ENCODE measurements at places on chromosomes 11 and 22.

GRCh38 chr11:59214141-59214893 is 1.6 kb upstream of the MPEG1 start:
- no peak for DNase-seq

- no peak for DNase-seq
These were observed 38.9 kb downstream of the CTTN start for GRCh38 chr11:70437111-70437784.

GRCh38 chr11:129102756-129103155 is 89.4 kb downstream of the ARHGAP32 start:
- no peak for DNase-seq

DNA sequence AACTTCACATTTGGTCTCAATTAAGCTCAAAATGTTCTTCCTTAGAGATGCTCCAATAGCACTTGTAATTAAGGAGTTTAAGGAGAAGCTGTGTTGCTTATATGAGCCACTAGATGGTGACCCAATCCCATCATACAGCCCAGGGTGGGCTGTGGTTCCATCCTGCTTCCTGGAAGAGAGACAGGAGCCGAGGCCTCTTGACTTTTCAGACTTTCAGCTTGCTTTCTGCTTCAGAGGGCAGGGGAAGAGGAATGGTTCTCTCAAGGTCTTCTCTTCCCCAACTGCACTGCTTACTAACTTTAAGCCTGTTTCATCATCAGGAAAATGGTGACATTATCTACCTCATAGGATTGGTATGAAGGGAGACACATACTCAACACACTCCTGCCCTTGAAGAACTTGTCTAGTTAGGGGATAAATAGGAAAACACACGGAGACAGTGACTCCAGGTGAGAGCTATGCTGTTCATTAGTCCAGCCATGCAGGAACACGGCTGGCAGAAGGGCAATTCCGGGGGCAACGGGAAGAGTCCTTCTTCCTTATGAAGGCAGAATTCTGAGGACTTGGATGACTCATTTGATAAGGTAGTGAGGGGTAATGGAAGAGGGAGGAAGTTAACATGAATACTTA is 20.1 kb downstream of the TMEM218 start:
- peak; percentile 36 for DNase-seq

DNA sequence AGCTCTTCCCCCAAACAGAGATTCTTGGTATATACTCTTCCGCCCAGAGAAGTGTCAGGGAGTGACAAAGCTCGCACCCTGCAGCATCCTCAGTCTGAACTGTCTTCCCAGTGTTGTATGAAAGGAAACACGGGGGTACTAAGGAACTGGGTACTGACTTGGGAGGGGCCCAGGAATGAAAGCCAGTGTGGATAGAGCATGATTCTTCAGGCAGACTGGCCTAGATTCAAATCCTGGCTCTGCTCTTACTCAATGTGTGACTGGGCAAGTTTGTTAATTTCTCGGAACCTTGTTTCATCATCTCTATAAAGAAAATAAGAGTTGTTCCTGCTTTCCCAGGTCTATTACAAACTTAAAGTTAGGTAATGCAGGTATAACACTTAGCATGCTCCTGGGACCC is 266.0 kb upstream of the NARS2 start:
- DNase-seq: peak; percentile 47

DNA sequence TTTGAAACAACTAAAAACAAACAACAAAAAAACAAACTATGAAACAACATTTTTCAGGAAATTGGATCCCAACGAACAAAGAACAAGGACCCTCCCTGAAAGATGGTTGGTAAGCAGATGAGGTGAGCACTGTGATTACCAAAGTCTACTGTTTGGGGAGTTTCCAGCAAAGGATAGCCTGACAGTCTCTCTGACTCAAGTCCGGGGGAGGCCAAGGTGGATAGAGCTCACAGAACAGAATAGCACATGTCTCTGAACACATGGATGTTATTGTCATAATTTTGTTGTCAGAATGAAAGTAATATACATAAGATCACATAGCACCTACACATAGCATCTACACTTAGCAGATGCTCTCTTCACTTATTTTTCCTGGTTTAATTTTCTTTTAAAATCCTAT is 501.3 kb upstream of the TENM4 start:
- no peak for DNase-seq

DNA sequence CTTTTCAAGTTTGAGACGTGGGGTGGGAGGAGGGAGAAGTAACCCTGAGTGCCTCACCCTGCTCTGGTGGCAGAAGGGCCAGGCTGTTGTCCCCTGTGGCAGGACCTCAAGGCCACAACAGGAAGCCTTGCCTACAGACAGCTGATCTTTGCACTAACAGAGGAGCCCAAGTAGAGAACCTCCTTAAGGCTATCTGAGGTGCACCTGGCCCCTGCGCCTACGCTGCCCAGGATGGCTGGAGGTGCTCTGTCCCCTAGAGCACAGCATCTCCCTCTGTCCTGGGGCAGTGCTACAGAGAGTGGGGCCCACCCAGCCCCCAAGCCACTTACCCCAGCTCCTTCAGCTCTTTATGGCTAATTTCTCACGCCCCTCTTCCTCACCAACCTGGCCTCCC is 27.0 kb downstream of the MYO7A start:
- no peak for DNase-seq

GRCh38 chr22:23113067-23113846 is 28.5 kb downstream of the RSPH14 start:
- peak; percentile 13 for DNase-seq

DNA sequence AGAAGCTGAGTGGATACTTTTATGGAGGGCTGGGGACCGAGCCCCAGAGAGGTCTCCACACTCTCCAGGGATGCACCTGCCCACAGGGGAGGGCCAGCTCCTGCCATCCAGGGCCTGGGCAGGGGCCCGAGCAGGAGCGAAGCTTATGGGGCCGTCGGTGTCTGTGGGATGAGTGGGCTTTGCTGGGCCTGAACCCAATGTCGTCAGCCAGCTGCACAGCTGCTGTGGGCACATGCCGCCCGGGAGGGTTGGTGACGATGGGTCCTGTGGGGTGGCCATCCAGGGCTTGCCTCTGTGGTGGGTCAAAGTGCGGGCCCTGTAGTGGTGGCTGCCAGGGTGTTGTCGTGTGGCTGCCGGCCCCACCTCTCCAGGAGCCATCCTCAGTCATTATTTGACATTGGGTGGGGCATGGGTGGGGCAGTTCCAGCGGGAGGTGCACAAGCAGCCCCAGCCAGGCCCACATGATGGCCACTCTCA is 447.1 kb downstream of the TBC1D22A start:
- DNase-seq: no peak

- peak; percentile 80 for DNase-seq
These were observed 11.6 kb downstream of the SCGB1A1 start for GRCh38 chr11:62430425-62430824.

DNA sequence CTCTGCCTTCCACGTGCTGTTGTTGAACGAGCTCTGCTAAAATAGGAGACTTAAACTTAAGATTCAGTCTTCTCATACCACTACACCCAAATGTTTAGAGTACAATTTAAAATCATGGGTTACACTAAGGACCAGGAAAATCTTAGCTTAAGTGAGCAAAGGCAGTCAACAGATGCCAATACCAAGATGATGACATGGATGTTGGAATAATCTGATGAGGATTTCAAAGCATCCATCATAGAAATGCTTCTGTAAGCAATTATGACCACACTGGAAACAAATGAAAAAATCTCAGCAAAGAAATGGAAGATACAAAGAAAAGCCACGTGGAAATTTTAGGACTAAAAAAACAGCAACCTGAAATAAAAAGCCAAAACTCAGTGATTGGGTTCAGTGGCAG is 109.8 kb downstream of the ATXN10 start:
- DNase-seq: no peak

DNA sequence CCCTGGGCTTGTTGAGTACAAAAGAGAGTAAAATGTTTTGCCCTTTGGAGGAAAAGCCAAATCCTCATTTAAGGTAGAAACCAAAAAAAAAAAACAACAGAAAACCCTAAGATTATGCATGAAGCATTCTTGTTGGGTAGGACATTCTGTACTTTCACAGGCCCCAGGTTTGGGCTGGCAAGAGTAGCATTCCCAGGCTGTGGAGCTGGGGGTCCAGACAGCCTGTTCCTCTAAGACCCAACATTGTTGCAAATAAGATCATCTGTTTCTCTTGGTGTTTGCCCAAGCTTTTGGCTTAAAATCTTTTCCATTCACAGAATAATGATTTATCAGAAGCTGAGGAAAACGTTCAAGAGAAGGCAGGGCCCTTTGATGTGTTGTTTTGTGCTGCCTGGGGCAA is 123.8 kb downstream of the MICAL2 start:
- no peak for DNase-seq

GRCh38 chr22:31846161-31847115 is 92.6 kb downstream of the DEPDC5 start:
- no peak for DNase-seq

GRCh38 chr22:20242393-20243175 is 25.5 kb downstream of the RTN4R start:
- DNase-seq: no peak

- DNase-seq: no peak
These were observed 7.6 kb upstream of the MICAL2 start for GRCh38 chr11:12102588-12103410.

- DNase-seq: no peak
These were observed 75.6 kb upstream of the HORMAD2 start for GRCh38 chr22:30004694-30005093.
